ENCODE measurements at places on chromosomes 5 and 9. TPM values are rescaled to one million over a fixed set of nuclear protein-coding genes. Genes with fewer than 3 reads are reported as not detected.
A peak's percentile ranks its signal among the peaks of the same experiment; 100 is the strongest.

The ANGPTL2 gene
- 0.35 TPM for total RNA-seq

The NMUR2 gene
- not detected for total RNA-seq

The TMOD1 gene
- total RNA-seq = 0.04 TPM

- H3K36me3 ChIP-seq = peaks cover 13% of the 10 kb centered on the region
- DNase-seq = peak; percentile 7
- H3K4me1 ChIP-seq = peaks cover 5% of the 10 kb centered on the region
- H3K27ac ChIP-seq = peak overlapping the region; percentile 38
- H3K4me3 ChIP-seq = no peak overlapping the region
Observed at GRCh38 chr9:105484226-105484625, 36.4 kb downstream of the FSD1L start.

- DNase-seq = no peak
- H3K4me3 ChIP-seq = no peak overlapping the region
- H3K36me3 ChIP-seq = no peaks in the 10 kb centered on the region
- H3K27ac ChIP-seq = no peak overlapping the region
Observed at GRCh38 chr5:163687414-163687813, 182.0 kb downstream of the MAT2B start.

The C5orf58 gene
- not detected for total RNA-seq

The AFAP1L1 gene
- total RNA-seq = 0.66 TPM

The TBC1D2 gene
- total RNA-seq = 2.2 TPM

Data from HepG2 (cell line).